Epithelial cell of proximal tubule (primary cell): ENCODE measurements at places on chromosomes 3 and 15. TPM values are rescaled to one million over a fixed set of nuclear protein-coding genes. Genes with fewer than 3 reads are reported as not detected.

GRCh38 chr15:77720655-77721054 lies 87.9 kb upstream of the LINGO1 start:
- no peak for DNase-seq

GRCh38 chr3:58387650-58388546 lies 45.7 kb downstream of the PDHB start:
- no peak for DNase-seq

The DUOXA2 gene
- total RNA-seq: not detected in 2 replicates

GRCh38 chr15:64275934-64276333 lies 80.0 kb downstream of the CSNK1G1 start:
- no peak for DNase-seq

The SUSD5 gene
- 0.92 and 2.3 TPM in 2 replicates for total RNA-seq

The TRPC1 gene
- total RNA-seq: 6.9 and 20.0 TPM in 2 replicates

- DNase-seq: no peak
Measured at GRCh38 chr15:72033711-72034110, 84.2 kb downstream of the MYO9A start.
